ENCODE measurements at places on chromosomes 4 and X. TPM values are rescaled to one million over a fixed set of nuclear protein-coding genes. Genes with fewer than 3 reads are reported as not detected.

The POLN gene
- total RNA-seq = 1.5 TPM

The GLRA3 gene
- not detected for total RNA-seq

The CCDC149 gene
- not detected for total RNA-seq

The TMEM156 gene
- total RNA-seq = 27.0 TPM

The GLRA2 gene
- not detected for total RNA-seq

All from activated naive CD4-positive, alpha-beta T cell treated with anti-CD3 and anti-CD28 coated beads, Interleukin-2, amount 10 ng/mL, durations not matched to agents 5 hours and 36 hours (primary cell).